Activated CD4-positive, alpha-beta T cell treated with anti-CD3 and anti-CD28 coated beads, Interleukin-2, amount 50 U/mL, for 24 hours (primary cell): ENCODE measurements at places on chromosomes 7 and 10.

DNA sequence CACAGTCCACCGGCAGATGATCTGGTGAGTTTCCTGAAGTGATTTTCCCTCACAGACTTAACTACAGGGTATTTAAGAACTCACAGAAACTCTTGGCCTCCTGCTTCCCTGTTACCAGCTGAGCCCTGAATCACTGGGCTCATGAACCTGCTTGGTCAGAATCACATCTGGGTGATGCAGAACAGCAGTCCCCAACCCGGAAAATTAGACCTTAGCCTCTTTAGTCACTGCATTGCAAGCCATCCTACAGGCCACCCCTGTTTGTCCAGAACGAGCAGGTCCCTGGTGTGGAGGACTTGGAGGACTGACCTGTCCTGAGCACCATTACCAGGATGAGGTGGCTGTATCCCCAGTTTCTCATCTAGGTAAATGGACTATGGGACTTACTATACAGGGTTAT is 539.2 kb downstream of the TNS3 start:
- DNase-seq: no peak

- no peak for DNase-seq
These were observed 3.2 kb upstream of the CDHR1 start for GRCh38 chr10:84191106-84191505.

- DNase-seq: no peak
These were observed 64.0 kb downstream of the OAT start for GRCh38 chr10:124354411-124355382.

GRCh38 chr7:128176696-128177095 is 64.4 kb upstream of the LEP start:
- DNase-seq: no peak

DNA sequence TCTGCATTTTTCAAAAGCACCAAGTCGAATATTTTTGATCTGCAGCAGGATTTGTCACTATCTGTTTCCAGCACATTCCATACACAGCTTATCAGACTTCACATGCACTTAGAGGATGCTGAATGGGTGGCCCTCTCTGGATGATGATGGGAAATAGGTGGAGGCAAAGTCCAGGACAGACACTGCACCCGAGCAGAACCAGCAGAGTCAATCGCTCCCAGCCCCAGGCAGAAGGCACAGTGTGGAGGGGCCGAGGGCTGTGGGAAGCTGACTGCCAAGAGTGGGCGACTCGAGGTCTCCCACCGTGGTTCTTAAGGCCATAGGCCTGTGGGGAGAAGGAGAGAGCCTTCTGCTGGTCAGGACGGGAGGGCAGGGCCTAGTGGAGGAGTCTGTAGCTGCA is 490.2 kb upstream of the MGMT start:
- no peak for DNase-seq

- no peak for DNase-seq
These were observed 37.6 kb downstream of the SGMS1 start for GRCh38 chr10:50585921-50586739.

DNA sequence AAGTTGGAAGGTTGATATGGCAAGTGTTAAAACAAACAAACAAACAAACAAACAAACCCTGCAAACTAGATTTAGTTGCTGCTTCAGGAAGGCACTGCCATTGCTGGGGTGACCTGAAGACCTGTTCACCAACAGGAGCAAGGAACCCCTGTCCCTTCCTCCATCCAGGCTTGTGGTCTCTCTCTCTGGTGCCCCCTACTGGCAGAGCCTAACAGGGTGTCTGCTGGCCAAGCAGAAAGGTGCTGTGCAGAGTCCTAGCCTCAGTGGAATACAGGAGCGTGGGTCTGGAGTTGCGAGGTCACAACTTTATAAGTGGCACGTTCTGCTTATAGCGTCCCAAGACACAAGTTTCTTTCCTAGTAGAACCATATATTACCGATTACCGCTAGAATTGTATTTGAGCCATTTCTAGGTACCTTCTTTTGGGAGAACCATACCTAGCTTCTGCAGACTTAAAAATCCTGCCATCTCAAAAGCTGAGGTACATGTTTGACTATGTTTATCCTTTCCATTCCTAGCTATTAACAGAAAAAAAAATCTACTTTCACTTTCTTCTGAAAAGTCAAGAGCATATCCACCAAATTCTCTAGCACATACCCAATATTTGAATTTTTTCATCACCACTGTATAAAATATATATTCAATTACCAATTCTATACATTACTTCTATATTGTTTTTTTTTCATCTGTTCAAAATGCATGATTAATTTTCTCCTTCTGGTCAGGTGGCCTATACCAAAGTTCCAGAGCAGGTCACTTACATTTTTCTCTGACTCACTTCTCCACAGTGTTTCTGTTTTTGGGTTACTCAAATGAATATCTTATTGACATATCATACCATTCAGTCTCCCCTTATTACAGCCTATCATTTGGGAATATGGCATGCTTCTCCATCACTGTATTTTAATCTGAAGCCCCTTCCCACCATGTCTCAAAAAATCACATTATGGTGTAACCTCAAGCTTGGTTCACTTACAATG is 29.1 kb upstream of the CALD1 start:
- peak; percentile 46 for DNase-seq
